ENCODE measurements at places on chromosomes 3 and 15.

DNA sequence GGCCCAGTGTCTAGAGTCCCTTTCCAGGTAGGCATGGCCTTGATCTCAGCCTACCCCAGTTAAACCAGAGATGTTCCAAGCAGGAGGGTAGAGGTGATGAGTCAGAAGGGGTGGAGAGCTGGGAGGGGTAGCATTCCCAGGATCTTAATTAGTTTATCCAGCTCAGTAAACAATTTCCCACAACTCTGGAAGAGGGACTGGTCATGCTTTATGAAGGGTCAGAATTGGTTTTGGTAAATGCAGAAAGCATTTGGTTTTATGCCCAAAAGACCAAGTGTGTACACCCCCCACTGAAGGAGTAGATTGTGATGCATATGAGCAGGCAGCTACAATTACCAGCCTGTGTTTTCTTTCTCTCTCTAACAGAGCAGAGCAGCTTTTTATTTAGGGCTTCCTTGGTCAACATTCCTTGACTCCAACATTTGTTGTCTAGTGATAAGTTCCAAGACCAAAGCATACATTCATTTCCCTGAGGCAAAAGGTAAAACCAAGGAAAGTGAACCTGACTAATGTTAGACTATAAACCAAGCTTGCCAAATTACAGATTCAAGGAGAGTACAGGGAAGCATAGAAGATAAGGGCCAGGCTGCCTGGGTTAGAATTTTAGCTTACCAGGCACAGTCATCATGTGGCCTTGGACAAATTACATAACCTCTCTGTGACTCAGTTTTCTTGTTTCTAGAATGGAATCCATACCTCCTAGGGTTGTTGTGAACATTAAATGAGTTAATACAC, 17.6 kb downstream of the EXOSC7 start:
- no peak for DNase-seq

DNA sequence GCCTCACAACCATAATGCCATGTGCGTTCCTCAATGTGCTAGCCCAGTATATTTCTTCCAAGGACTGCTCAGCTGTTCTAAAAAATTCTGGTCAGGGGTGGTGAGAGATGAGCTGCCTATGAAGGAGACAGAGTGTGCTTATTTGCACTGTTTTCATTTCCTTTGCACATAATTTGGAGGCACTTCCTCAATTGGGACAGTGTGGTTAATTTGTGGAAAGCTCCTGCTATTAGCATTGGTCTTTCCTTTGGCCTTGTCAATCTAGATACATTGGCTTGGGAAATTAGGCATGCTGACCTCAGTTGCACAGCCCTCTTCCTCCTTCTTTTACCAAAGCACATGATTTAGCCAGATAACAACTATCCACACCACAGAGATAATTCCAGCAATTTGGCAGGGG, 9.4 kb downstream of the FAM81A start:
- DNase-seq = no peak

GRCh38 chr15:71458089-71458660, 342.9 kb downstream of the THSD4 start:
- DNase-seq = no peak

GRCh38 chr3:24730173-24730572, 235.5 kb upstream of the THRB start:
- no peak for DNase-seq

- DNase-seq = no peak
Measured at GRCh38 chr15:99985878-99986277, 252.6 kb upstream of the LYSMD4 start.

DNA sequence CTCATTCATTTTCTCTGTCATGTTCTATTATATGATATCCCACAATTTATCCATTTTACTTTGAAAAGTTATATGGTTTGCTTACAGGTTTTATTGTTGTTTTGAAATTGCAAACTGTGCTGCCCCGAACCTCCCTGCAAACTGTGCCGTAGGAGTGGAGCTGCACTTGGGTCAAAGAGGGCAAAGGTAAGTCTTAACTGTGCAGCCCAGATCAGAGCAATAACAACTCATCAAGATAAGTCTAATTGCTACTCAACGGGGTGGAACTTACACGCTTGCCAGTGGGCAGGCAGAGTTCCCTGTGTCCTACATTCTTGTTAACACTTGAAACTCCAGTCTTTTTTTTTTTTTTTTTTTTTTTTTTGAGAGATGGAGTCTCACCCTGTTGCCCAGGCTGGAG, 33.2 kb downstream of the ZDHHC19 start:
- peak; percentile 57 for DNase-seq

All from activated CD4-positive, alpha-beta T cell treated with anti-CD3 and anti-CD28 coated beads, Interleukin-2, amount 10 ng/mL, durations not matched to agents 24 days and 14 days (primary cell).